ENCODE measurements at places on chromosomes 1 and 21.

DNA sequence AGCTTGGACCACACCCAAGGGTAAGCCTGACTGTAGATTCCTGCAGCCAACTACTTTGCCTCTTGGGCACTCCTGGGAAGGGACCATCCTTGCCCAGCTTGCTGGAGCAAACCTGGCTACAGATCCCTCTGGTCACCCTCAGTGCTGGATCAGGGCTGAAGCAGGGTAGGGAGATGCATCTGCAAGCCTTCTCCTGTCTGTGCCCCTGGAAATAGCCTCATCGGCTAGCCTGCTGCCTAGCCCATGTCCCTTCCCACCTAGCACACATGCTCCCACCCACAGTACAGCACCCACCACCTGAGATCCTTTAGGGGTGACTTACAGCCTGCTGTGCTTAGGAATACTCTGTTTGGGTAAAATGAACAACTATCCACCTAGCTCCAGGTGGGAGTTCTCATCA, 177.3 kb upstream of the HMGB4 start:
- DNase-seq = no peak

DNA sequence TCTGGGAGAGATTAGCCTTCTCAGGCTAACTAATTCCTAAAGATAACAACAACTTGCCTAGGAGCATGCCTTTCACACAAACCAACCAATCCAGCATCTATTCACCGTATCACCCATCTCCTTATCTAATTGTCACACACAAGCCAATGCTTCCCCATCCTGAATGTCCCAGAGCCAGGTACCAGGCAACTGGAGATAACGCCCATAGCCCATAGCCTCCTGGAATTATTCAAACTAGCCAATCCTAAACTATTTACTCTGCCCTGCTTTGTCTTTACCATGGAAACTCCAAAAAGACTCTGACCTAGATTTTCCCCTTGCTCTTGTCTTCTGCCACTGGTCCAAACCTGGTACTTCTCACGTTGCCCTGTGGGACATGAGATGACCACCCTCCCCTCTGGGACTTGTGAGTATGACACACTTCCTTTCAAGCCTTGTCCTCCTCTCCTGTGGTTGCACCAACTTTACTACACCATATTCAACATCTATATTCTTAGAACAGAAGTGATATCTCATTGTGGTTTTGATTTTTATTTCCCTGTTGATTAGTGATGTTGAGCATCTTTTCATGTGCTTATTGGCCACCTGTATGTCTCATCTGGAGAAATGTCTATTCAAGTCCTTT, 8.8 kb upstream of the ATG4C start:
- DNase-seq = no peak

- peak; percentile 37 for DNase-seq
Observed at GRCh38 chr1:72892461-72892860, 610.1 kb upstream of the NEGR1 start.

GRCh38 chr1:100219883-100220282, 29.8 kb downstream of the DBT start:
- DNase-seq = no peak

- DNase-seq = no peak
Observed at GRCh38 chr1:201562257-201562656, 23.3 kb downstream of the NAV1 start.

- DNase-seq = no peak
Observed at GRCh38 chr1:76510672-76511557, 356.4 kb upstream of the ST6GALNAC5 start.

GRCh38 chr1:174134003-174134659, 25.2 kb upstream of the RABGAP1L start:
- DNase-seq = no peak

- no peak for DNase-seq
Observed at GRCh38 chr1:93768380-93768863, 86.8 kb upstream of the BCAR3 start.

GRCh38 chr1:61080413-61081143, 1.8 kb upstream of the NFIA start:
- no peak for DNase-seq

GRCh38 chr1:57208741-57209302, 215.0 kb downstream of the DAB1 start:
- DNase-seq = no peak

- DNase-seq = no peak
Observed at GRCh38 chr1:84888753-84889152, 4.3 kb downstream of the LPAR3 start.

- no peak for DNase-seq
Observed at GRCh38 chr21:45302082-45303061, 14.7 kb upstream of the POFUT2 start.
